ENCODE measurements at places on chromosomes 16 and 17.

GRCh38 chr17:43740541-43740940 is 18.1 kb downstream of the SOST start:
- DNase-seq, result no peak

- no peak for DNase-seq
Measured at GRCh38 chr16:83685615-83686165, 122.1 kb upstream of the HSBP1 start.

DNA sequence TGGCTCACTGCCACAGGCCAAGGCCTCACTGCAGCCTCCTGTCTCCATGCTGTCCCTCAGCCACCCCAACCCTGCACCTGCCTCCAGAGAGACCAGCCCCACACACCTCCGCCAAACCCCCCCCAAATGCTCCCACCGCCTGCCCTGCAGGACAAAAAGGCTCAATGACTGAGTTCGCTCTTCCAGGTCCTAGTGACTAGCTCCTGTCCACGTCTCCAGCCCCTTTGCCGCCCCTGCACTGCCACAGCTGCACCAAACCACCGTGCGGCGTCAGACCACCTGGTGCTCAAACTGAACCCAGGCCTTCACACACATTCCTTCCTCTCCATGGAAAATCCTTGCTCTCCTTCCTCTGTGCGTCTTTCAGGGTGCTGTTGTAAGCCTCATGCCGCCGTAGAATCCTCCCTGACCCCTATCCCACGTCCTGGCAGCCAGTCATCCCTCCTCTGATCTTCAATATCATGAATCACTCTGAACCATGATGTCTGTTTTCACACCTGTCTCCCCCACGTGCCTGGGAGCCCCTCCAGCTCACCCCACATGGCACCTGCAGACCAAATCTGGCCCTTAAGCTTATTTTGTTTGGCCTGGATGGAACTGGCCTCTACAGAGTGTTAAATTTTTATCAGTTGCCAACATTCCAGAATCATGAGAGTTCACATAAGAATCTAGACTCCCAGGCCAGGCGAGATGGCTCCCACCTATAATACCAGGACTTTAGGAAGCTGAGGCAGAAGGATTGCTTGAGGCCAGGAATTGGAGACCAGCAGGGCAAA is 4.3 kb upstream of the GSG1L start:
- no peak for DNase-seq

DNA sequence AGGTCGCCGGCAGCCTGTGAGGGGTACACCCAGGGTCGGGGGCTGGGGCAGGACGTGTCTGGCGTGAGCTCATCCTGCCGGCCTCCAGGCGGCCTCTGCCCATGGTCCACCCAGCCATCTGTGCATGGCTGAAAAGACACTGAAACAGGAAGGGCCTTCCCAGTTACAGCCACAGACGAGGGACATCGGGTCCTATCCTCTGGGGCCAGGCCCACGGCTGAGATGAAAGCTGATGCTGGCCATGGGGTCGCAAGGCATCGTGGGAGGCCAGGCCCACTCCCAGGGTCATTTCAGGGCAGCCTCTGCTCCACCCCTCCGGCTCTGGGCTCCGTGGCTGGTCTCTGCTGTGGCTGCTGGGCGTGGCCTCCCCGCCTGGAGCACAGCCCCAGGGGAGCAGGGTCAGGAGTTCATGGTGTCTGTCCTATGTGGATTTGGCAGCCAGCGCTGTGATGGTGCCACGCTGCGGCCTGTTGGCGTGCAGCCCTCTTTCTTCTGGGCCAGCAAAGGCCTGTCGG is 16.6 kb upstream of the ATP6V0C start:
- DNase-seq, result peak; percentile 98

DNA sequence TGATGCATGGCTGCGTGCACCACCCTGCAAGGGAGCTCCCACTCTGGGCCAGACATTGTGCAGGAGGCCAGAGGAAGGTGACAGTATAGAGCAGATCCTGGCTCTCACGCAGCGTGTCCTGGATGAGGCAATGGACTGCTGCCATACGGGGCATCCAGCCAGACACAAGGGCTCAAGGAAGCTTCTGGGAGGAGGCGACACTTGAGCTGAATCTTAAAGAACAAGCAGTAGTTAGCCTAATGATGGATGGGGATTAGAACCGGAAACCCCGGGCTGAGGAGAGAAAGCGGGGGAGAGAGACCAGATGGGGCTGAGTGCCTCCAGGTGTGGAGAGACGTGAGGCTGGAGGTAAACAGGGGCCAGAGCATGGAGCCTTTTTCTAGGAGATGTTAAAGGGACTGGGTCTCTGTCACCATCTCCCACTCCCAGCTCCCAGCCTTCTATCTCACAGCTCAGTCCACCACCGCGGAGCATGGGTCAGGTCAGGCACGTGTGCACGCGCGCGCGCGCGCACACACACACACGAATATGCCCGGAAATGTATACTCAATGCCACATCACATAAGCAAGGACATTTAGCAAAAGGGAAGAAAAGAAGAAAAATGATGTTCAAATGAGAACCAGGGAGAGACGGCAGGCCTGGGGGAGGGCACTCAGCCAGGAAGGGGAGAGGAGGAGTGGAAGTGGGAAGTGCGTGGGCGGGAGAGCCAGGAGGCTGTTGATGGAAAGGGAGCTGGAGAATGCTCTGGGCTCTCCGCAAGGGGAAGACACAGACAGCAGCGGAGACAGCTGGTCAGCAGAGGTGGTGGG is 46.3 kb downstream of the CCDC42 start:
- DNase-seq, result peak; percentile 19

DNA sequence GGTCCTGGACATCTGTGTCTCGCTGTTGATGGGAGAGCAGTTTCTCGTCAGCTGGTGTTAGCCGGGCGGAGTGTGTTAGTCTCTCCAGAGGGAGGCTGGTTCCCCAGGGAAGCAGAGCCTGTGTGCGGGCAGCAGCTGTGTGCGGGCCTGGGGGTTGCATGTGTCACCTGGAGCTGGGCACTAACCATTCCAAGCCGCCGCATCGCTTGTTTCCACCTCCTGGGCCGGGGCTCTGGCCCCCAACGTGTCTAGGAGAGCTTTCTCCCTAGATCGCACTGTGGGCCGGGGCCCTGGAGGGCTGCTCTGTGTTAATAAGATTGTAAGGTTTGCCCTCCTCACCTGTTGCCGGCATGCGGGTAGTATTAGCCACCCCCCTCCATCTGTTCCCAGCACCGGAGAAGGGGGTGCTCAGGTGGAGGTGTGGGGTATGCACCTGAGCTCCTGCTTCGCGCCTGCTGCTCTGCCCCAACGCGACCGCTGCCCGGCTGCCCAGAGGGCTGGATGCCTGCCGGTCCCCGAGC is 17.9 kb downstream of the GAA start:
- peak; percentile 54 for DNase-seq

DNA sequence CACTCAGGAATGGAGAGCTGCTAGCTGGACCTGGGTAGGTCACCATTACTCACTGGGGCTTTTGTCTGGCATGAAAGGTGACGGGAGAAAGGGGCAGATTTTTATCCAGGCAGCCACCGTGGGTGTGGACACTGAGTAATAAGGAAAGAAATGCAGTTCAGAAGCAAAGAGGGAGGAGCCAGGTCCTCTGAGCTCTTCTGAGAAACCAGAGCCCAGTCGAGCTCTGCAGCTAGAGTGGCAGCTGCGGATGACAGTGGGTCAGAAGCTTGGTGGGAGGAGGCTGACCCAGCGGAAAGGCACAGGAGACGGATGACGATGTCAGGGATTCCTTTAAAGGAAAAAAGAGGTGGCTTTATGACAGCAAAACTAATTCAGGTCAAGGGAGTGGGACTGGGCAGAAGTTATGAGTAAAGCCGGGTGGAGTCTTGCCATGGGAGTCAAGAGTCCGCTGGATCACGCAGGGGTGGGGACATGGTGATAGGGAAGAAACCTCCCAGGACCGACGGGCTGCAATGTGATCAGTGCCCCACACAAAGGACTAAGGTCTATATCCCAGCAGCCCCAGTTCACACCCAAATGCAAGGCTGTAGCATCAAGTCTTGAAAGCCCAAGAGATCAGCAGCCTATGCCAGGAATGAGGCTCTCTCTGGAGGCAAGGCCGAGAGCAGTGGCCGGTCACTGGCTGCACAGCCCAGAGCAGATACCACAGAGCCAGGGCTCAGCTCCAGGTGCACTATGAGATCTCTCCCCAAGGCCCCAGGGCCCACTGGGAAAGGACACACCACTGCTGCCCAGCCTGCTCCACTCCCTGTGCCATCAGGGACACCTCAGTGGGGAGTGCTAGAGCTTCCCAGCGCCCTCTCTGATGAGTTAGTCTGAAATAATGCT is 6.3 kb upstream of the MNT start:
- no peak for DNase-seq

All from SK-N-DZ (cell line).